Upper lobe of left lung (tissue), 6 donors: ENCODE measurements at places on chromosomes 4 and X. TPM values are rescaled to one million over a fixed set of nuclear protein-coding genes. Genes with fewer than 3 reads are reported as not detected.

GRCh38 chr4:39609454-39609931 lies 29.2 kb downstream of the SMIM14 start:
- peaks cover 25% of the 10 kb centered on the region for H3K36me3 ChIP-seq
- H3K4me1 ChIP-seq = peaks cover 2% of the 10 kb centered on the region

HEPH gene
- total RNA-seq = 2.1 TPM

- H3K4me1 ChIP-seq = no peaks in the 10 kb centered on the region
- no peak for DNase-seq
- H3K27me3 ChIP-seq = no peaks in the 10 kb centered on the region
- no peaks in the 10 kb centered on the region for H3K36me3 ChIP-seq
- H3K4me3 ChIP-seq = no peak overlapping the region
Measured at GRCh38 chr4:43682551-43682950, 766.1 kb downstream of the KCTD8 start.

DNA sequence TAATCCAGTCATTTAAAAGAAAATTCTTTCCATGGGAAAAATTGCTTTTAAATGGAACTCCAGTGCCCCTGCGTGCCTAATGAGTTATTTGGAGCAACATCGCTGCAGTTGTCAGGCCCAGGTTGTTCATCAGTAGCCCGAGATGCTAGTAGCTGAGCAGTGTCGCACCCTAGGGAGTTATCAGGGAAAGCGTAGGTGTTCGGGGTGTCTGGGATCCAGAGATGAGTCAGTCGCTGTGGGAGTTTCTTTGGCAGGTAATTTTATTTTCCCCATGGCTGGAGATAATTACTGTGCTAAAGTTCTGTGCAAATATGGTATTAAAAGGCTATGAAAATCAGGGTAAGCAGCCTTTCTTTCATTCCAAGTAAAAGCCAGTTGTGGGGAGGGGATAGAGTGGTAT lies 49.4 kb downstream of the ANXA3 start:
- DNase-seq = no peak
- H3K4me1 ChIP-seq = no peaks in the 10 kb centered on the region
- peaks cover 89% of the 10 kb centered on the region for H3K36me3 ChIP-seq
- no peak overlapping the region for H3K27ac ChIP-seq

GRCh38 chr4:123297836-123298235 lies 98.8 kb upstream of the SPRY1 start:
- H3K4me3 ChIP-seq = no peak overlapping the region
- no peaks in the 10 kb centered on the region for H3K4me1 ChIP-seq
- H3K27me3 ChIP-seq = no peaks in the 10 kb centered on the region
- no peak overlapping the region for H3K27ac ChIP-seq

DNA sequence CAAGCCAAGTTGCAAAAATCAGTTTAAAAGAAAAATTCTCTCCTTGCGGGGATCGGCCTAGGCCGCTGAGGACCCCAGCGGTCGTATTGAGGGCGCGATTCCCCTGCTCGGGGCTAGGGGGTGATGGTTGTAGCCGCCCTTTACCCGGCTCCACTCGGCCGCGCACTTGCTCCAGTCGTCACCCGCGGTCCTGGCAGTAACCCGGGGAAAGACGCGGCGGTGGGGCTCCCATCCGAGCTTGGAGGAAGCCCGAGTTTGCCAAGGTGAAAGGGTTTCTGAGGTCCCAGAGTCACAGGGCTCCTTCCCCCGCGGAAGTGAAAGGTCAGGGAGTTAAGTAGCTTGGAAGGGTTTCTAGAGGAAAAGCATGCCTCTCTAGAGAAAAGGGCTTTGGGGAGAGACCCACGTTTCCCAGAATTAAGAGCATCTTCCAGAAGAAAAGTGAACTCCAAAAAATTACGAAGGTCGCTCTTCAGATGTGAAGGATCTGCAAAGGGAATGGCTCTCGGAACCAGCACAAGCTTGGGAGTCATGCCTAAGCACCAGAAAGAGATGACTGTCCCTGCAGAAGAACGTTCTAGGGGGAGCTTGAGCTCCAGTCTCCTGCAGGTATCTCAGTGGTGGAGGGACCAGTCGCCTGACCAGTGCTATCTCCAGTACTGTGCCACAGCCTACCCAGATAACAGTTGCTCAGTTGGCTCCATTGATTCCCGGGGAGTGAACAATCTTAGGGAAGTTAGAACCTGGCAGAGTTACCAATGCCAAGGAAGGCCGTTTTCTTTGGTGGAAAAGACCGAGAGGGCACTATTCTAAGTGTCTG lies 875 bp downstream of the LAP3 start:
- DNase-seq = peak; percentile 48
- peak overlapping the region; percentile 85 for H3K4me3 ChIP-seq
- H3K27ac ChIP-seq = peak overlapping the region; percentile 97
- H3K36me3 ChIP-seq = peaks cover 10% of the 10 kb centered on the region

- H3K27ac ChIP-seq = no peak overlapping the region
- no peaks in the 10 kb centered on the region for H3K4me1 ChIP-seq
- DNase-seq = no peak
- H3K36me3 ChIP-seq = no peaks in the 10 kb centered on the region
Measured at GRCh38 chrX:74449322-74449936, 28.1 kb downstream of the SLC16A2 start.

NDST4 gene
- not detected for total RNA-seq

- H3K27ac ChIP-seq = no peak overlapping the region
- no peak overlapping the region for H3K4me3 ChIP-seq
- no peak for DNase-seq
- H3K27me3 ChIP-seq = no peaks in the 10 kb centered on the region
- H3K4me1 ChIP-seq = no peaks in the 10 kb centered on the region
Measured at GRCh38 chr4:84573385-84574068, 9.4 kb upstream of the CDS1 start.

DNA sequence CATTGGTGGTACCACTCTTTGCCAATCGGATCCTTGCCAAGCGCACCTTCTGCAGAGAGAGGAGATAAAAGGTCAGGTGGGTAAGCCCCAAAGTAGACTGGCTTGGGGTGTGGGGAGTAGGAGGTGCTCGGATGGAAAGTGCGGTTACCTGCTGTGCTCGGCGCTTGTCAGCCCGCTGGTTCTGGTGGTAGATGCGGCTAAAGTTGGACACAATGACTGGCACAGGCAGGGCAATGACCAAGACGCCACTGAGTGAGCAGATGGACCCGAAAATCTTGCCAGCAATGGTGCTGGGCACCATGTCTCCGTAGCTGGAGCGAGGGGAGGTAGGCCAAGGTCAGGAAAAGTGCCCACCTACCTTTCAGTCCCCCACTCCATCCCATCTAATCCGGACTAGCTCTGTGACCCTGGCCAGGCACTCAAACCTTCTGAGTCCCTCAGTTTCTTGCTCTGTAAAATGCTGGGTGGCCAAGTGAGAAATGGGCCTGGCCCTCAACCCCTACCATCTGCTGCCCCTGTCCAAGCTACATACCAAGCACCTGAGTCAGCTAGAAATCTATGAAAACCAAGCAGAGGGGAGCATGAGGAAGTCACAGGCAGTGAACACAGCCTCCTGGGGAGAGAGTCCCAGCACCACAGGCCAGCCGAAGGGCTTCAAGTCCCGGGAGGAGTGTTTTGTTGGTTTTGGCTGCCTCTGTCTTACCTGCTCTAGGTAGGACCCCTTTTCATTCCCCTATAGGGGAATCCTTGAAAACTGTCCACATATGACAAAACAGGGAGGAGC lies 4.7 kb downstream of the KCND1 start:
- no peak overlapping the region for H3K27ac ChIP-seq
- H3K36me3 ChIP-seq = no peaks in the 10 kb centered on the region
- no peak overlapping the region for H3K4me3 ChIP-seq
- H3K27me3 ChIP-seq = no peaks in the 10 kb centered on the region

GRCh38 chrX:134807039-134807729 lies 148.9 kb upstream of the PLAC1 start:
- peak overlapping the region; percentile 61 for H3K4me3 ChIP-seq
- DNase-seq = no peak
- H3K27ac ChIP-seq = peak overlapping the region; percentile 85
- H3K36me3 ChIP-seq = no peaks in the 10 kb centered on the region
